Neural progenitor cell (in vitro differentiated cells): ENCODE measurements at places on chromosomes 2 and 18.

GRCh38 chr2:190468814-190469569, 60.8 kb downstream of the MFSD6 start:
- no peaks in the 10 kb centered on the region for H3K27me3 ChIP-seq
- H3K27ac ChIP-seq, result no peak overlapping the region
- H3K4me1 ChIP-seq, result peaks cover 17% of the 10 kb centered on the region
- DNase-seq, result no peak
- H3K36me3 ChIP-seq, result no peaks in the 10 kb centered on the region

GRCh38 chr18:51070545-51070944, 40.5 kb downstream of the SMAD4 start:
- no peaks in the 10 kb centered on the region for H3K4me1 ChIP-seq
- no peak overlapping the region for H3K27ac ChIP-seq
- no peak overlapping the region for H3K4me3 ChIP-seq
- DNase-seq, result no peak
- no peaks in the 10 kb centered on the region for H3K27me3 ChIP-seq

DNA sequence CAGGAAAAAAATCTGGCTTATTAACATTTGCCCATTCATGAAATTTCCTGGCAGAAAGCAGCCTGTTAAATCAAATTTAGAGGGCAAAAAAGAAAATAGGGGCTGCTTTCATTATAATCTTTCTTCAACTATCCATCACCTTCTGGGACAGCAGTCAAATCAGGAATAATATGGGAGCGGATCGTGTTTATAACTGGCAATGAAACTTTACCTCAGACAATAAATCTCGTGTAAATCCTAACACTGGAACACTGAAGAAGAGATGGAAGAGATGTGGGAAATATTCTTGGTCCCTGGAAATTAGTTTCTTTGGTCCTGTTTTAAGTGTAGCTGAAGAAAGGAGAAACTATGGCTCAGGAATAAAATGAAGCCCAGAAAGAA, 77.5 kb upstream of the SERTAD2 start:
- no peaks in the 10 kb centered on the region for H3K27me3 ChIP-seq
- no peak overlapping the region for H3K4me3 ChIP-seq
- no peaks in the 10 kb centered on the region for H3K36me3 ChIP-seq
- H3K27ac ChIP-seq, result no peak overlapping the region
- DNase-seq, result no peak
- peaks cover 22% of the 10 kb centered on the region for H3K4me1 ChIP-seq

- no peak overlapping the region for H3K4me3 ChIP-seq
- H3K36me3 ChIP-seq, result no peaks in the 10 kb centered on the region
- no peak overlapping the region for H3K27ac ChIP-seq
- no peaks in the 10 kb centered on the region for H3K4me1 ChIP-seq
- H3K27me3 ChIP-seq, result no peaks in the 10 kb centered on the region
These were observed 555.2 kb upstream of the KLHL29 start for GRCh38 chr2:22829791-22830190.

DNA sequence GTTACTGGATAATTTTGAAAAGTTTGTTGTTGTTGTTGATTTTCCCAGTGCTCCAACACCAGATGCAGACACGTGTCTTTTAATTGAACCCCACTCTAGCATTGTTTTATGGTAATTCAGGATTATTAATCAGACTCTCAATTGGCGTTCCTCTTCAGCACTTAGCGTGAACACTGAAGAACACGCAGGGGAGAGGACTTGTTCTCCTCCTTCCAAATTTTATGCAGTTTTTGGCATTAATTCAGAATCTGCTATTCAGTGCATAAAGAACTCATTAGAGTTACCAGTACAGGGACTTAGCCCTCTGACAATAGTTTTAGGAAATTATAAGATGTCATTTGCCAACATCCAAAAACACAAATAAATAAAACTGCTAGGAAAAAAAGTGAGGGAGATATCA, 75.5 kb downstream of the SNTG2 start:
- no peaks in the 10 kb centered on the region for H3K27me3 ChIP-seq
- no peak overlapping the region for H3K27ac ChIP-seq
- no peak overlapping the region for H3K4me3 ChIP-seq
- H3K4me1 ChIP-seq, result no peaks in the 10 kb centered on the region
